Uterus (tissue), 4 donors: ENCODE measurements at places on chromosomes 6 and 20. TPM values are rescaled to one million over a fixed set of nuclear protein-coding genes. Genes with fewer than 3 reads are reported as not detected.

The BMP2 gene
- 17.0 TPM for total RNA-seq

The KCNK15 gene
- total RNA-seq: 0.26 TPM

The OTOR gene
- total RNA-seq: not detected

GRCh38 chr6:121951918-121952379 lies 447.5 kb upstream of the HSF2 start:
- no peak overlapping the region for H3K4me3 ChIP-seq
- no peaks in the 10 kb centered on the region for H3K27me3 ChIP-seq
- H3K4me1 ChIP-seq: no peaks in the 10 kb centered on the region
- no peaks in the 10 kb centered on the region for H3K36me3 ChIP-seq
- H3K27ac ChIP-seq: no peak overlapping the region
- DNase-seq: no peak

GRCh38 chr20:48276021-48276342 lies 490.7 kb upstream of the SULF2 start:
- no peaks in the 10 kb centered on the region for H3K27me3 ChIP-seq
- no peak overlapping the region for H3K27ac ChIP-seq
- no peak for DNase-seq
- H3K36me3 ChIP-seq: no peaks in the 10 kb centered on the region
- no peak overlapping the region for H3K4me3 ChIP-seq

DNA sequence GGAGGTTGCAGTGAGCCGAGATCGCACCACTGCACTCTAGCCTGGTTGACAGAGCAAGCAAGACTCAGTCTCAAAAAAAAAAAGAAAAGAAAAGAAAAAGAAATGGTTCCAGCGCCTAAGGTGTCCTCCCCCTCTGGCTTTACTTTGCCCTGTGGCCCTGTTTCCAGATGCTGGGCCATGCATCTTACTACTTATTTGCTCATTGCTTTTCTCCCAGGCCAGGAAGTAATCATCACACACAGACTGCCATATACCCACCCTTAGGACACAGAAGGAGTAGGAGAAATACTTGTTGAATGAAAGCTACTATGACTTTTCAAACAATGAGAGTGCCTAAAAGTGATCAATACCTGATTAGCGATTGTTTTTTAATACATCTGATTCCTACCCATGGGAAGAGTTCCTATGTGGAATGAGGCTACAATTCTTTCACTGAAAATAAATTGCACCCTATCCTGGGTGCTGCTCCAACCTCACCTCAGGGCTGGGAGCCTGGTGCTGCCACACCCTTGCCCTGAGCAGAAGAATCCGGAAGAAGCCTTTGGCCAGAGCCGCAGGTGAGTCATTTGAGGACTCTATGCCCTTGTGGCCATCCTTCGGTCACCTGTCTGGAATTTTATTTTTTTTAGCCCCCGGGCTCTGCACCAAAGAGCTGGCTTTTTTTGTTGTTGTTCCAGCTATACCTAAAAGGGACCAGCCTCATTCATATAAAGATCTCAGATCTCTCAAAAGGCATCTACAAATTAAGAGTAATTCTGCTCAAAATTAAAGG lies 22.7 kb upstream of the TFAP2C start:
- no peak overlapping the region for H3K27ac ChIP-seq
- H3K36me3 ChIP-seq: no peaks in the 10 kb centered on the region
- H3K27me3 ChIP-seq: no peaks in the 10 kb centered on the region
- no peak for DNase-seq
- H3K4me1 ChIP-seq: no peaks in the 10 kb centered on the region
- no peak overlapping the region for H3K4me3 ChIP-seq

GRCh38 chr6:107488174-107488874 lies 1.6 kb upstream of the SOBP start:
- H3K36me3 ChIP-seq: no peaks in the 10 kb centered on the region
- no peak for DNase-seq
- no peaks in the 10 kb centered on the region for H3K27me3 ChIP-seq
- H3K4me1 ChIP-seq: no peaks in the 10 kb centered on the region
